ENCODE measurements at places on chromosomes 13 and 19. TPM values are rescaled to one million over a fixed set of nuclear protein-coding genes. Genes with fewer than 3 reads are reported as not detected.

GRCh38 chr19:12636631-12637030, 25.9 kb downstream of the ZNF791 start:
- no peak for DNase-seq

- peak; percentile 16 for DNase-seq
Measured at GRCh38 chr19:52734331-52734892, 432 bp downstream of the ZNF611 start.

GRCh38 chr13:113120300-113121182, 2.1 kb upstream of the F10 start:
- DNase-seq: no peak

DNA sequence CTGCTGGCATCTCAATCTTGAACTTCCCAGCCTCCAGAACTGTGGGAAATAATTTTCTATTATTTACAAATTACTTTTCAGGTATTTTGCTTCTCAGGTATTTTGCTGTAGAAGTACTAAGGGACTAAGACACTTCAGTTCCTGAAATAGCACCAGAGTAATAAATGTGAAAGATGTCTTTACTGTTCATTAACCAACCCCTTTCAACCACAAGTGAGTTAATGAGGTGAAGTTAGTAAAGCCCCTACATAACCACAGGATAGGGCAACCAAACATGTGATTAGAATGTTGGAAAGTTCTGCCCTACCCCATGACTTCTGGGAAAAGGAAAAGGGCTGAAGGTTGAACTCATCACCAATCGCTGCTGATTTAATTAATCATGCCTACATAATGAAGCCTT, 2.7 kb upstream of the ZNF345 start:
- DNase-seq: no peak

DNA sequence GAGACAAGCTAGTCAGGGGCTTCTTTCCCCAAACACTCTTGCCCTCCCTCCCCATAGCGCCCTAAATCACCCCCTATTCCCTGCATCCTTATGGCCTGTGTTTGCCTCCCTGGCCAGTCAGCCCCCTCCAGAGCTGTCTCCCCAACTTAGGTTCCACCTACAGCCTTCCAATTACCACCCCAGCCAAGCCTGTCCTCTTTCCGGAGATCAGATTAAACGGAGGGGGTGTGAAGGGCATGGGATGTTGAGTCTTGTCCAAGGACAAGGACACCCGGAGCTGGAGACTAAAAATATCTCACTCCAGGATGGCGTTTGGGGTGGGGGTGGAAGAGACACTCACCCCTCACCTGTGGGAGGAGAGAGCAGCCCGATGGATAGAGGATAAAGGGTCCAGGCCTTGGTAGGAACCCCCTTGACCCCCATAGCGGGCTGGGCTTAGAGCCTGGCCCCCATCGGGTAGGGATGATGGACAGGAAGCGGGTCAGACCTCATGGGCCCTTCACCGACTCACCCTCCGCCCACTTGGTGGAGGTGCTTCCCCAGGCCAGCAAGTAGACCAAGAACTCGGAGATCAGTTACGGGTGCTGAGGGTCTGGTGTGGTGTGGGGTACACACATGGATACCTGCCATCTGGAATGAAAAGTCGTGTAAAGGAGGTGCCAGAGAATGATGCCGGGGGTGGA, 6.0 kb downstream of the ZNF865 start:
- DNase-seq: no peak

DNA sequence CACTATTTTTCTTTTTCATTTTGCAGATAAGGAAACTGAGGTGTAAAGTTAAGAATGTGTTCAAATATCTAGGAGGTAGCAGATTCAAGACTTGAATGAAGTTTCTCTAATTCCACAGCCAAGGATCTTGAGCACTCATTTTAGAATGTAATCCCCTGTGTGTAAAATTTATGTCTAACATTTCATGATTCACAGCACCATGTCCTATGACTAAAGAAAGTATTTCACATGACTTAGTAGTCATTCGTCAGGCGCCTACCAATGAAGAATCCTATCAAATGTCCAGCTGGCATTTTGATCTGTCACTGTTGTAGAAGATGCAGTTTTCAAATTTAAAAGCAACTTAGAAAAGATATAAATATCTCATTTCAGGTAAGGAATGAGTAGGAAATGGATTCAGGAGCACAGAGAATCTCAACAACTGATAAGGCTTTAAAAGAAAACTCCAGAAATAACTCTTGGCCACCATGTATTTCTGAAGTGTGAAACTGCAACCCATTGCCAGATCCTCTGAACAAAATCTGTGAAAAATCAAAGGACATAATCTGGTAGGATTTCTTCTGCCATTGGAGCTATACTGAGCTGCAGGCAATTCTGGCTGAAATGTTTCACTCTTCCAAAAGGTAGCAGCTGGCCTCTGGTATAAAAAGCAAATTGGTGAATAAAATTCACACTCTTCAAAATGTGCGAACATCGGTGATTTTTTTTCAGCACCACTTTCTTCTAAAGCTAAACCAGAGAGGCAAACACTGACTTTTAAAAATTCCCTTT, 92.2 kb downstream of the DCLK1 start:
- no peak for DNase-seq

DNA sequence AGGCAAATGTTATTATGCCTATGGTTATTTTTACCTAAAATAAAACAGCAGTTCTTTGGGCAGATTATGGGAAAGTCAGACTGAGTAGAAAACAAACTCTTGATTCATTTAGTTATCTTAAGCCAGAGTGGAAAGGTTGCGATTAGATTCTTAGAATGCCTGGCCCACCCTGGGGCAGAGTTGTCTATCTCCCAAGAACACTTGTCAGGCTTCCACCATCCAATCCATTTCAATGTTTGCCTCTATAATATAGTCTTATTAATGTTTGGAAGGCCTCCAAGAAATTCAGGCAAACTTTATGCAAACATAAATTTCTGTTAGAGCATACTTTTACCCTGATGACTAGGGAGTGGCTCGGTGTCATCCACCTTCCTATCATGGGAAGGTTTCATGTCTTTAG, 207.0 kb downstream of the SLITRK6 start:
- no peak for DNase-seq

The ERVV-1 gene
- 0.04 TPM for total RNA-seq

The DAZAP1 gene
- 41.0 TPM for total RNA-seq

- DNase-seq: no peak
Measured at GRCh38 chr13:95822303-95822702, 145.4 kb downstream of the DNAJC3 start.

- no peak for DNase-seq
Measured at GRCh38 chr19:38004186-38004520, 97.1 kb downstream of the SIPA1L3 start.

DNA sequence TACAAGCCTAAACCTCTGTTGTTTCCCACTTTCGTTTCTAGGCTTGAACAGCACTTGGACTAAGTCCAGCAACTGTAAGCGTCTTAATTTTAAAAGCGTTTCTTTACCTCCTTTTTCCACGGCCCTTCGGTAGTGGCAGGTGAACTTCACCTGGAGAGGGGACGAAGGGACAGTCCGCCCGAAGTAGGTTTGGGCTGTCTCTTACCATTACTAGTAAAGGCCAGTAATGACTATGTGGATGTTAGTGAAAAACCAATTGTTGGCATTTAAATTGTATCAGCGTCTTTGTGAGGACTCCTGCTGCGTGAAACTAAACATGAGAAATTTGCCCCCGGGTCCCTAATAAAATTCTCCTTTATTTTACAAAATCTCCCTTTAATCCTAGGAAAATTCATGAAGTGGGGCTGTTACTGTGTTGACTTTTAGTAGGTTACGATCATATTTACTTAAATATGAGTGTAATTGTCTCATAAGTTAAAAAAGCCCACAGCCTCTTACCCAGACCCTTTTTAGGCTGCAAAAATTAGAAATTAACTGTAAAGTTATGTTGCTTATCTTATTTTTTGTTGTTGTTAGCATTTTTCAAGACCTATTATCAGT, 983 bp downstream of the ITM2B start:
- peak; percentile 86 for DNase-seq

DNA sequence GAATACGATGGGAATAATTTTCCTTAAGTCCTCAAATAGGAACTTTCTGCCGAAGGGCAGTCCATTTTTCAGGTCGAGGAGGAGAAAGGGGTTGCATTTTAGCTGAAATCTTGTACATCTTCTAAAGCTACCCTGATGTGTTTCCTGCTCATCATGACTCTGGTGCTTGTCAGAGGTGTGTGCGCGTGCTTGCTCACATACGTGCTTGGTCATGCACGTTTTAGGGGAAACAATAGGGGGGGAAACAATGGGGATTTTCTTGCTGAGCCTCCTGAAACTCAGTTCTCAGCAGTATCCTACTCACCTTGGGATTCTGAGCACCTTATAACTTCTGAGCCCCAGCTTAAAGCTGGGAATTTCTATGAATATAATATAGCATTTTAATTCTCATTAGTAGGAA, 44.7 kb downstream of the TM9SF2 start:
- DNase-seq: no peak

GRCh38 chr19:3054265-3054971, 7.9 kb downstream of the TLE5 start:
- DNase-seq: no peak

The ZNF121 gene
- total RNA-seq: 30.7 TPM

DNA sequence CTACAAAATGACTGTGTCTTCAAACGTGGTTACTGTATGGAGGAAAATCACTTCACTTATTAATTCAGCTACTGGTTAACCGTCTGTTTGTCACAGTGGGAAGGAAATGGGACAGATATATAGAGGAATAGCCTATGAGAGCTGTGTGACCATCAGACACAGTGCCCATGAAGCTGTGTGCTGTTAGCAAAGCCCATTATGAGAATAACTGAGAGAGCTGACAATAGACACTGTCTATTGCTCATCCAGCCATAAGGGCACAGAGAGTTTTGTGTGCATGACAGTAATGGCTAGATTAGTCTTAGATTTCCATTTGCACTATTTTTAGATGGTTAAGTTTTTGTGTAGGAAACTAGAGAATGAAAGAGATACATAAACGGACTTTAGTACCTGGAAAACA, 64.1 kb upstream of the POSTN start:
- peak; percentile 57 for DNase-seq

DNA sequence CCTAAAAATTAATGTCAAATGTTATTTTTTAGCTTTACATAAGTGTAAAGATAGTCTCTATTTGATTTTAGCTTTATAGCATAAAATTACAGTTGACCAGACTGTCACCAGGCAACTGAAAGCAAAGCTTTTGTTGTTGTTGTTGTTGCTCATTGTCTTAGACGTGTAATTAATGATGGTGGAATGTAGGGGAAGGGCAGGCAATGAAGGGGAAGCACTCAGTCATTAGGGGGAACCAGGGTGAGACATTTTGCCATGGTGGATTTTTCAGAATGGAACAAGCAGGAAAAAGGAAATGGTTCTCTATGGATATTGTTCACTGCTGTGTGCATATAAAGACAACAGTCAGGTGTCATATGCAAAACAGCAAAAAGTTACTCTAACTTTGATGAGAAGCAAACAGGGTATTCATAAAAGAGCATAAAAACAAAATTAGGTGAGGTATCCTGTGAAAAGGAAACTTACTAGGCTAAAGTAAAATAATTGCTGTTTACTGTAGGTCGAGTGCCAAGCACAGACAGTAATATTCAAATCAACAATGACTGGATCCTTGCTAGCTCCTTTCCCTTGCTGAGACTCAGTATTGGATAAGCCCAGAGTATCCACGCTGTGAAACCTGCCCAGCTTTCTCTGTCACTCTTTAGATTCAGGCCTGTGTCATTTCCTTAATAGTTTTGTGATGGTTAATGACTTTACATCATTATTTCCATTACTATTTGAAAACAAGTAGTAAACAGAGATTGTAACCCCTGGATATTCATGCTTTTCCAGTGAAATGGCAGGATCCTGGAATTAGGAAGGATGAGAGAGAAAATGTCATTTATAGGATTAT, 110.5 kb downstream of the LRCH1 start:
- peak; percentile 36 for DNase-seq

DNA sequence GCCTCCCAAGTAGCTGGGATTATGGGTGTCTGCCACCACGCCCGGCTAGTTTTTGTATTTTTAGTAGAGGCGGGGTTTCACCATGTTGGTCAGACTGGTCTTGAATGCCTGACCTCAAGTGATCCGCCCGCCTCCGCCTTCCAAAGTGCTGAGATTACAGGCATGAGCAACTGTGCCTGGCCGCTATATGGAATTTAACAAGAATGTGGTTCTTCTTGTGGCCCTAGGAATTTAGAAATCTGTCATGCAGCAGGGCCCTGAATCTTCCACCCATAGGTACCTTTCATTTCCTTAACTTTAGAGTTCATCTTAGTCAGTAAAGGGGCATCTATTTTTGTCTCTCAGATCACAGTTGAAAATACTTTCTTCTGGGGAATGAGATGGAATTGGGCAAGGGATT, 25.6 kb upstream of the NDFIP2 start:
- no peak for DNase-seq

The KIRREL2 gene
- total RNA-seq: 0.31 TPM

GRCh38 chr19:13795595-13796300, 505 bp downstream of the ZSWIM4 start:
- DNase-seq: peak; percentile 60

DNA sequence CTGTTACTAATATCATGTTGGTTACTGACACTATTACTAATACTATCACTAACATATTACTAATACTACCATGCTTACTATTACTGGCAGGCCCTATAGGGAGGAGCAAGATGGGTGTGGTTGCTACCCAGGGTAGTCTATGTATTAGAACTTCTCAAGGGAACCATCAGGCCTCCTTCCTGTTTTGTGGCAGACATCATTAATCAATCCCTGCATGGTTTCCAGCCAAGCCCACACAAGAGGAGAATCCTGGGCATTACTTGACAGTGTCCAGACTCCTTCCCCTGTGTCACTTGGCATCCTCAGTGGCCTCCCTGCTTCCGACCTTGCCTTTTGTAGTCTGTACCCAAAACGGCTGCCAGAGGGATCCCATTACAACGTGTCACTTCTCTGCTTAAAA, 8.9 kb downstream of the HAS1 start:
- no peak for DNase-seq

The SH2D3A gene
- total RNA-seq: 0.13 TPM

The PSG6 gene
- 0.53 TPM for total RNA-seq

The CASP14 gene
- total RNA-seq: not detected

DNA sequence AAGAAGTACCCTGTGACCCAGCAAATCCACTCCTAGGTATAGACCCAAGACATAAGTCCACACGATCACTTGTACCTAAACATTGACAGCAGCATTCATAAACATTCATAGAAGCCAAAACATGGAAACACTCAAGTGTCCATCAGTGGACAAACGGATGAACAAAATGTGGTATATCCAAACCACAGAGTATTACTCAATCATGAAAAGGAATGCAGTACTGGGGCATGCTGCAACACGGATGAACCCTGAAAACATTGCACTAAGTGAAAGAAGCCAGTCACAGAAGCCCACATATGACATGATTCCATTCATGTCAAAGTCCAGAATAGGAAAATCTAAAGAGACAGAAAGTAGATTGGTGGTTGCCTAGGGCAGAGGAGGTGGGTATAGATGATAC, 22.8 kb upstream of the CCNE1 start:
- no peak for DNase-seq

- DNase-seq: peak; percentile 78
Measured at GRCh38 chr13:49444524-49445395, 686 bp downstream of the SETDB2 start.

DNA sequence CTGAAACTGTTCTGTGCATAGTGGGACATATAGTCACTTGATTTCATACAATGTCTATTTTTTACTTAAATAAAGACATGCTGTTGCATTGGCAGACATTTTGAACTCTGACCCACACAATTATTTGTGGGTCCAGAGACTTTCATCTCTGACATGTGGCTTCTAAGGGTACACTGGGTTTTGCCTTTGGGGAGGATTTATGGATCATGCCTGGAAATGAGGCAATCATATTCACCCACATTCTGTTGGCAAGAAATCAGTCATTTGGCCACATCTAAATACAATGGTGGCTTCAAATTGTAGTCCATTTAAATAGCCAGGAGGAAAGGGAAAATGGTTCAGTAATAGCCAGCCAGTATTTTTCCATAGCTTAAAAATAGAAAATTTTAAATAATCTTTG, 238.3 kb upstream of the KLF12 start:
- DNase-seq: no peak

The OLFM2 gene
- 13.1 TPM for total RNA-seq
